ENCODE measurements at places on chromosomes 3 and 15.

GRCh38 chr15:33279613-33280205, 31.1 kb upstream of the RYR3 start:
- no peak for DNase-seq

DNA sequence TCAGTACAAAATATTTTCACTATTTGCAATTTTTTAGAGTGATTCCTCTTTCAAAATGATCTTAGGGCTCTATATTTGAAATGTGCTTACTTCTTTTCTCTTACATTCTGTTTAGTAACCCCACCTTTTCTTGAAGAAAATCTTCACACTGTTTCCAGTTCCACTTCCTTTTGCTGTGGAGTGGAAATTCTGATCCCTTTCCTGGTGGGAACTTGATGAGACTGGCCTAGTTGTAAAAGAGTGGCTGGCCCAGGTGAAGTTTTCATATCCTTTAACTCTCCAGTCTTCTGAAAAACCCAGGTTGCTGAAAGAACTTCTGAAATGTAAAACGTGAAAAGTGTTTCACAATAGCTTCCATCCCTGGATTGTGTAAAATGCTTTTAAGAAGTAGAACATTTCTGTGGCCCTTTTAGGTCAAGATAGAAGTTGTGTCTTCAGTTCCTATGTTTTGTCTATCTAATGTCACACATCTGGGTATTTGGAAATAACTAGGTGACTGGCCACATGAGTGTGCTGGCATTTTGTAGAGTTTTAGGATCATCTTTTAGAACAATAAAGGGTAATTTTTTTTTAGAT, 84.8 kb upstream of the LRIG1 start:
- DNase-seq, result no peak

- no peak for DNase-seq
Measured at GRCh38 chr3:142990721-142991120, 10.6 kb upstream of the U2SURP start.

- no peak for DNase-seq
Measured at GRCh38 chr3:193791041-193792032, 198.3 kb downstream of the OPA1 start.

DNA sequence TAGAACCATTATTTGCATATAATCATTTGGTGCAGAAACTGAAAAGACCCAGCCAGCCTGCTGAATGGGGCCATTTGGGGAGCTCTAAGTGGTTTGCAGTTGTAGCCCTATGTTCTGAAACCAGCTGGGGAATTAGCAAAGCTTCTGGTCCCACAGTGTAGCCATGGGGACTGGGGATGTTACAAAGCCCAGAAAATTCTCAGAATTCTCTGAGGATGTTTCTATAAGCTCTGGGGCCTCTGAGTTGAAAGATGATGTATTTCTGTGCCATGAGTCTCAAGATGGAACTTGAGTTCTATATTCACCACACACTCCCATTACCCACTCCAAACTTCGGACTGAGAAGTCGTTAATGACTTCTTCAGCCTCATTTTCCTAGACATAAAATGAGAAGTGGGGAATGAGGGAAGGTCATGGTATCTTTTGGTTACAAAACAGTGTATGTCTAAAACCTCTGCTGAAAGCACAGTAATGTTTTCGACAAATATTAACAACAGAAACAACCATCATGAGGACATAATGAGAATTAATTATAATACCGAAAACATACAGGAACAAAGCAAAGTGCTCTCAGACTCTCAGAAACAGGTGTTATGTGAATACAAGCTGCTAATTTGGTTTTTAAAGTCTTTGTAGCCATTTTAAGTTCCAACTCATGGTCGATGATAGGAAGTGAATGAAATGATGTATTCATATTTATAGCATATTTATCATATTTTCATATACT, 89.4 kb downstream of the RFTN1 start:
- no peak for DNase-seq

DNA sequence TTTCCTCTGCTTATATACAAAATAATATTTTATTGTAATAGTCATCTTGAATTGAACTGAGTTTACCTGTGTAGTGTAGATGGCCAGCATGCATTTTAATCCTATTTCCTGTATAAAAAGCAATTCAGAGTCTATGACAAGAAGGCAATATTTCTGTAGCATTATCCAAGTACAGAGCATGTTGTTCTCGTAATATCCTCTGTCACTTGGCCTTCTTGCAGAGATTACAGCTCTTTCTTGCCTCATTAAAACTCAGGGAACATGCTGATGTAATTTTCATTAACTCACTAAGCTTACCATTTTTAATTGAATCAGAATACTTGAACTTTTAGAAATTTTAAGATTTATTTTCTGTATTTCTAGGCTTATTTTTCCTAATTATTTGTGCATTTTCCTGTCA, 203.3 kb upstream of the AGTR1 start:
- DNase-seq, result no peak

- no peak for DNase-seq
Measured at GRCh38 chr15:26355472-26356074, 417.3 kb downstream of the GABRB3 start.

GRCh38 chr15:66483131-66483566, 14.4 kb downstream of the SNAPC5 start:
- DNase-seq, result no peak
